ENCODE measurements at places on chromosomes 5 and 9.

GRCh38 chr5:38905516-38905915 lies 59.7 kb downstream of the OSMR start:
- DNase-seq: no peak

GRCh38 chr5:125186911-125187375 lies 440.5 kb upstream of the ZNF608 start:
- DNase-seq: no peak

DNA sequence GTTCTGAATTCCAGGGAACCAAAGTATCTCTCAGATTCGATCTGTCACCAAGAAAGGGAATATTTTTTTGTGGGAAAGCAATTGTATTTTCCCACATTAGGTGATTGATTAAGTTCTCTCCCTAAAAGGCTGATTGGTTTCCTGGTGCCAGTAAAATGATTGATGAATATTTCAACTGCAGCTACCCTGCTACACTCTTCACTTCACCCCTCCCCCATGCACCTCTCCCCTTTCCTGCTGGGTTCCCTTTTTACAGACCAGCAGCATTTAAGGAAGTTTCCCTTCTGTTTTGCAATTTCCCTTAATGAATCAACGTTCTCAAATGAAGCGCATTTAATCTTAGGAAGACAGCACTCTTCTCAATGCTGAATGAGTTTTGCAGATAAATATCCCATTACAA lies 13.1 kb downstream of the NR6A1 start:
- DNase-seq: no peak

DNA sequence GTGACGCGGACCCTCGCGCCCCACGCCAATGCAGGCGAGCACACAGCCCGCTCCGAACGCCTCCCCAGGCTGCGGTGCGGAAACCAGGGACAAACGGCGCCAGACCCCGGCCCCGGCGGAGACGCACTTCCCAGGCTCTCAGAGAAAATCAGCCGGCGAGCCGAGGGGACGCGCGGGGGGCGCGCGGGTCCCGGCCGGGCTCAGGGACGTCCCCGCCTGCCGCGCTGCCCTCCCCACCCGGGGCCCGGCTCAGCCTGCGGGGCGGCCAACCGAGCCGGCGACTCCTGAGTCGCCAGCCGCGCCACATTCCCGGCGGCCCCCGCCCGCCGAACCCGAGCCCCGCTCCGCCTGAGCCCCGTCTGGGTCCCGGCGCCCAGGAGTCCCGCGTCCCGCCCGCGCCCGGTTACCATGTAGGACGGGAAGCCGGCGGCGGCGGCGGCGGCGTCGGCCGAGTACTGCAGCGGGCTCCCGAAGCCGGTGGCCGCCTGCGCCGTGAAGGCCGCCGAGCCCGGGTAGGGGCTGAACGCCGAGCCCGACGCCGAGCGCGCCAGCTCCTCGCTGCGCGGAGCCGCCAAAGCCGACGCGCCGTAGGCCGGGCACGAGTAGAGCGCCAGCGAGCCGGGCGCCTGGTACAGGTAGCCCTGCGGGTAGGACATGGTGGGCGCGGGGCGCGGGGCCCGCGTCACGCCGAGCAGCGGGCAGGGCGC lies 566 bp downstream of the IRX2 start:
- DNase-seq: no peak

DNA sequence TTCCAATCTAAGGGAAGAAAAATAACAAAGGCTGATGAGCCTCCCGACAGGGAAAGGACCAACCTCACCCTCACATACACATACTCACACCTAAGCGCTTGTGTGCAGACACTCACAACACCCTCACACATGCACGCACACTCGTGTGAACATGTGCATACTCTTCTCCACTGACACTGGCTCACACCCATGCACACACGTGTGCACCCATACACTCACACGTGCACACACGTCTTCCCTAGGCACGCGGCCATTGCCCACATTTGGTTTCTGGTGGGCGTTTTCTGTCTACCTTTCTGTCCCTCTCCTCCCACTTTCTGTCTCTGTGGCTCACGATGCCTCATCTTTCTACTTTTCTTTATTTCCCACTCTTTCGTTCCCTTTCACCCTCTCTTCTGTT lies 169.7 kb upstream of the MVB12B start:
- no peak for DNase-seq

DNA sequence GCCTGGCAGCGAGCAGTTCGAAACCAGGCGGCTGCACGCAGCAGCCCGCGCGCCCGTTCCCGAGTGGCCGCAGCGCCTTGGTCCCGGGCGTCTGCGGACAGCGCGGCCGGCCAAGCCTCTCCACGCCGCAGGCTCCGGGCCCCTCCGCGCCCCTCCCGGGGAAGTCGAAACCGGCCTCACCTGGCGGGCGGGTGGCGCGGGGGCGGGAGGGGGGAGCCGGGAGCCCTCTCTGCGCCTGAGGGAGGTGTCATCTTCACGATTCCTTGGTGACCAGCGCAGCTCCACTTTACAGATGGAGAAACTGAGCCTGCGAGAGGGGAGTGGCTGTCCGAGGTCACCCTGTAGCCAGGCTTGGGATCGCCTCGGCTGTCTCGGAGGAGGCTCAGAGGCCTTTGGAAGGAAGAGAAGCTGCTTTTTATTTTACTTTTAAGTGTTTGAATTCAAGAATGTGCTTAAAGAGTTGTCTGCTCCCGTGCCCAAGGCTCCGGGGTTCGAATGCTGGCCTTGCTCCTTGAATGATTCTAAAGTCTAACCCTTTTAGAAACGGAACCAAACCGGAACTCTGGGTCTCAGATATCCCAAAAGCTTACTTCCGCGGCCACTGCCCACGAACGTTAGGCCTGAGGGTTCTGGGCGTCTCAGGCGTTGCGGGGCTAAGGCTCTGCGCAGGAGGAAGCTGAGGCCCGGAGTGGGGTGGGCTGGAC lies 662 bp downstream of the SUSD3 start:
- peak; percentile 21 for DNase-seq

GRCh38 chr5:178580271-178580955 lies 9.8 kb downstream of the COL23A1 start:
- no peak for DNase-seq

GRCh38 chr9:17630531-17630949 lies 51.7 kb downstream of the SH3GL2 start:
- no peak for DNase-seq

DNA sequence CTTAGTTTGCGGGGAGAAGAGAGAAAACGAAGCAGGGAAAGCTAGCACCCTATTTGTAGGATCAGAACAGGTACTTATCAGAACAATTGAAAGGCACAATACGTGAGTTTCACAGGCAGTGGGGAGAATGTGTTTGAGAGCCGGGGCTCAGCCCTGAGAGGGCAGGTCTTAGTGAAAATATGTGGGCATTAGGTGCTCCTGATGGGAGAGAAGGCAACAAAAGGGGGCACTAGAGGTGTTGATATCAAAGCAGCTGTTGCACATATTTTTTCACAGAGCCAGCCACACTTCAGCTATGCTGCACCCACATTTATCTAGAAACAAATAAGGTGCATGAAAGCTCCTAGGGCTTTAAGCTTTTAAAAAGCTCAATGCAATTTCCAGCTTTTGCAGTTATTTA lies 99.7 kb upstream of the MAN2A1 start:
- DNase-seq: no peak

GRCh38 chr9:77708064-77708815 lies 60.1 kb upstream of the GNA14 start:
- no peak for DNase-seq

- no peak for DNase-seq
Measured at GRCh38 chr9:78053627-78054026, 22.0 kb upstream of the GNAQ start.

DNA sequence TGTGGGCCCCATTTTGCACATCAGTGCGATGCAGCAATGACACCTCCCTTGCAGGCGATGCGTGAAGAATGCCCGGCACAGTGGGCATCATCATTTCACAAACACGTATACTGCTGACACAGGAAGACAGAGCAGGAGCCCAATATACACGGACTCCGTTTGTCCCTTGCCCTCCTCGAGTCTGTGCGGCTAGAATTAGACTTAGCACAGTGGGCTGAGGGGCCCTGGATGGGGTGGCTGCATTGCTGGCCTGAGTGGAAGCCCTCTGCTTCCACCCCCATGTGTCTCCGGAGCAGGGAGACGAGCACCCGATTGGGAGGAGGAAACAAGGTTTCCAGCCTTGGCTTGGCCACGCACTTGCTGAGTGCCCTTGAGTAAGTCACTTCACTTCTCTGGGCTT lies 40.8 kb downstream of the GSN start:
- DNase-seq: no peak

DNA sequence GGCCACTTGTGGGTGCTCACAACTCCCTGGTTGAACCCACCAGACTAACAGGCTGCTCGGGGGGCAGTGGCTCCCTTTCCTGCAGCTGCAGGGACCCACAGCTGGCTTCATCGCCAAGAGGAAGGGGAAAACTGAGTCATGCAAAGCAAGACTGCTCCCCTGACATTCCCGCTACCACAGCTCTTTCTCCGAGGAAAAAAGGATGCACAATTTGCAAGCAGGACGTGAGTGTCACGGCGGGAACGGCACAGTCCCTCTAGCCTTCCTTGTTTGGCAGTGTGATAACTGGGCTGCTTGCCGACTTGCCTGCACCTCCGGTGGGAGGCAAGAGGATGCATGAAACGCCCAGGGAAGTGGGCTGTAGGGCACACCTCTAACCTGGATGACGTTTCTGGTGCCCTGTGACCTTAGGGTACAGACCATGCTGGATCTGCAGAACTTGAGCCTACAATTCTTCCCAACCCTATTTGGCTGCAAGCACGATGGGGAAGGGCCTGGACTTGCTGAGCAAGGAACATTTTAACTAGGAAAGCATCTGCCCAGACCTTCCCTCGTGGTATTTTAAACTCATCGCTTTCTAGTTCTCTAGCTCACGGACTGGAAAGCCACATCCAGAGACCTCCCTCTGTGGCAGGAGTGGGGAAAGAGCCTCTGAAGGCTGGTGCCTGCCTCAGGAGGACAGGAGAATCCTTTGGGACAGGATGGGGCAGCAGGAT lies 7.8 kb downstream of the SH3PXD2B start:
- DNase-seq: no peak

DNA sequence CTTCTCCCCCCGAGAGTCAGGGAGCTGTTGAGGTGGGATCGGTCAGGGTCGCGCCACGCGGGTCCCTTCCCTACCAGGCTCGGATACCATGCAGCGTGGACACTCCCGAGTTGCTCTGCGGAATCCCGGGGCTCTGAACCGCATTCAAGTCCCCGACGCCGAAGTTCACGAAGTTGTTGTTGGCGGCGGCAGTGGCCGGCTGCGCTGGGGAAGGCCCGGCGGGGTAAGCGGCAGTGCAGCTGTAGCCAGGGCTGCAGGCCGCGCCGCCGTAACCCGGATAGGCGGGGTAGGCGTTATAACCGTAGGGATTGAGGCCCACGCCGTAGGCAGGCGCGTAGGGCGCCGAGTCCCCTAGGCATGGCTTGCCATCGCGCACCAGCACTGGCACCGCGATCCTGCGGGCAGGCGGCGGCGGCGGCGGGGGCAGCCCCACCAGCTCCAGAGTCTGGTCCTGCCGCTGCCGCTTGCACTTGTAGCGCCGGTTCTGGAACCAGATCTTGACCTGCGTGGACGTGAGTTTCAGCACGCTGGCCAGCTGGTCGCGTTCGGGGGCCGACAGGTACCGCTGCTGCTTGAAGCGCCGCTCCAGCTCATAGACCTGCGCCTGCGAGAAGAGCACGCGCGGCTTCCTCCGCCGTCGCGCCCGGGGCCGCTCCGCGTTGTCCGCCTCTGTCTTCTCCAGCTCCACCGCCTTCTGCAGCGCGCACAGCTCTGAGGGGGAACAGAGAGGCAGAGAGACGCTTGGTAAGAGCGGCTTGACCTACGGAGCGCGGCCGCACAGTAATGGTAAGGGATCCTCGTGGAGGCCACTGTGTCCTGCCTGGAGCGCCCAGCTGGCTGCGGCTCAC lies 2.3 kb downstream of the NKX2-5 start:
- no peak for DNase-seq

DNA sequence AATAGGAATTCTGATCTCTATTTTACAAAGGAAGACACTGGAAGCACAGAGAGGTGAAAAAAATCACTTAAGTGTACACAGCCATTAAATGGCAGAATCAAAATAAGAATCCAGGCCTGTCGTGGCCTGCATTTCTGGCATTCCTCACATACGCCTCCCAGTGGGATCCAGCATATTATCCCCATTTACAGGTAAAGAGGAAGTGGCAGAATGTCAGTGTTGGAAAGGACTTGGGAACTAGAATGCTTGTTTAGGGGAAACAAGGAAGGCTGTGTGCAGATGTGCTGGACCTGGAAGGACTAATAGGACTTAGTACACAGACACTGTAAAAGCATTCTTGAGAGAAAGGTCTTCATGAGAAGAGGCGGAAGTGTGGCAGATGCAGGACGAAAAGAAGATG lies 241.8 kb downstream of the TRIM32 start:
- no peak for DNase-seq

DNA sequence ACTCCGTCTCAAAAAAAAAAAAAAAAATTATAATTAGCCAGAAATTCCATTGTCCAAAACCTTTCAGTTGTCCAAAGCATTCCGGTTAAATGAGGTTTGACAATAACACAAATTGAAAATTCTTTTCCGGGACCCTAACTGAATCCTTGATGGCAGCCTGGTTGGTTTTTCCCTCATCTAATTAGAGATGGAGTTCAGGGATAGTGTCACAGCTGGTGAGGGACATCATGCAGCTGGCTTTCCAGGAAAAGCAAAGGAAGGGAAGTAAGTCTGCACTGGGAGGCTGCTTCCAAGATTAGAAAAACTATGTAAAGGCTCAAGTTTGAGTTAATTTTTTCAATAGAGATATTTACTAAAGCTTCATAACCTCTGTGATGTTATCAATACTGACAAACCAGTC lies 195.4 kb downstream of the ADAMTS12 start:
- DNase-seq: no peak

- DNase-seq: no peak
Measured at GRCh38 chr5:84433461-84433860, 48.8 kb upstream of the EDIL3 start.

GRCh38 chr9:93960221-93960970 lies 5.2 kb upstream of the BARX1 start:
- no peak for DNase-seq

DNA sequence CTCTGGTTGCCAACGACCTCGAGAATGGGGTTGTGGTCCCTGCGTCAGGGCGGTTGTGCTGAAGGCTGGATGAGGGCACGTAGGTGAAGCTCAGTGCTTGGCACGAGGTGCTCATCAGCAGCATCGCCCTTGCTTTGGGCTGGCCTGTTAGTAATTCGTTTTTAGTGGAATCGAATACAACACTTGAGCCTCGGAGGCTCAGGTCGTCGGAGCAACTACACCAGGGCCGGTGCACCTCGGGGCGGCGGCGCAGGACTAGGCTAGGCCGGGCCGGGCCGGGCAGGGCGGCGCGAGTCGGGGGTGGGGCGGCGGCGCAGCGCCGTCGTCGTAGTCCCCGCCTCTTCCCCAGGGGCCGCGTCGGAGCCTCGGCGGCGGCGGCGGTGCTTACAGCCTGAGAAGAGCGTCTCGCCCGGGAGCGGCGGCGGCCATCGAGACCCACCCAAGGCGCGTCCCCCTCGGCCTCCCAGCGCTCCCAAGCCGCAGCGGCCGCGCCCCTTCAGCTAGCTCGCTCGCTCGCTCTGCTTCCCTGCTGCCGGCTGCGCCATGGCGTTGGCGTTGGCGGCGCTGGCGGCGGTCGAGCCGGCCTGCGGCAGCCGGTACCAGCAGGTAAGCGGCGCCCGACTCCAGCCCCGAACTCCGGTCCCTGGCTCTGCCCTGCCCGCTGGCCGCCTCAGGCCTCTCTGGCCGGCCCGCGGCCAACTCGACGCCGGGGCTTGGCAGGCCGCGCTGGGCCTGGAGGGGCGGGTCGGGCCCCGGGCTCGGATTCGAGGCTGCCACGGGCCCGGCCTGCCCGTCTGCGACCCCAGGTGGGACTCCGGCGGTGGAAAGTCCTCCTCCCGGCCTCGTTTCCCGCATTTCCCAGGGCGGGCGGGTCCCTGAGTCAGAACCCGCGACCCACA lies at the start of gene NDFIP1:
TSS of gene NDFIP1 (plus strand) at position 348 of the 899 bp plus-strand sequence. CDS start at position 544, 196 bp downstream.
- peak; percentile 69 for DNase-seq

GRCh38 chr9:116027096-116027495 lies 126.5 kb upstream of the PAPPA start:
- no peak for DNase-seq

GRCh38 chr9:81535542-81536241 lies 153.7 kb downstream of the TLE1 start:
- DNase-seq: no peak

Measured in anterior cingulate cortex (tissue), 58 donors.